ENCODE measurements at places on chromosomes 3 and 15.

- DNase-seq, result no peak
These were observed 40.2 kb downstream of the LRRK1 start for GRCh38 chr15:100959066-100960050.

DNA sequence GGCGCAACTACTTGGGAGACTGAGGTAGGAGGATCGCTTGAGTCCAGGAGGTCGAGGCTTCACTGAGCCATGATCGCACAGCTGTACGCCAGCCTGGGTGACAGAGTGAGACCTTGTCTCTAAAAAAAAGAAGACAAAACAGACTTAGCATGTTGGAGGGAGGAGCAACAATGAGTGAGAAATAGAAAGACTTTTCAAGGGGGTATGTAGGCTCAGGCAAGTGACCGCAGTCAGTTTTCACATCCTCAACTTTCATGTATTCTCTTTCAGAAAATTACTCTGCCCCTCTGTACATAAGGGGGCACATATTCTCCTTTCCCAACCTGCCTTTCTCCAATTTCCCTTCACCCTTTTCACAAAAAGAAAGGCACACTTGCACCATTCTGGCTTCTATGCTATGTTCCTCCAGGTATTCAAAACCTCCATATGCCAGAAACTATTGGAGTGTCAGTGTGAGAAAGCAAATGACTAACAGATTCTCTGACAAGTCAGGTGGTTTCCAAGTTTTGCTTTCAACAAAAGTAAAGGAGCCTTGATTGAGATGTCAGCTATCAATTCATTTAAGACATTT lies 7.6 kb downstream of the NSUN3 start:
- no peak for DNase-seq

DNA sequence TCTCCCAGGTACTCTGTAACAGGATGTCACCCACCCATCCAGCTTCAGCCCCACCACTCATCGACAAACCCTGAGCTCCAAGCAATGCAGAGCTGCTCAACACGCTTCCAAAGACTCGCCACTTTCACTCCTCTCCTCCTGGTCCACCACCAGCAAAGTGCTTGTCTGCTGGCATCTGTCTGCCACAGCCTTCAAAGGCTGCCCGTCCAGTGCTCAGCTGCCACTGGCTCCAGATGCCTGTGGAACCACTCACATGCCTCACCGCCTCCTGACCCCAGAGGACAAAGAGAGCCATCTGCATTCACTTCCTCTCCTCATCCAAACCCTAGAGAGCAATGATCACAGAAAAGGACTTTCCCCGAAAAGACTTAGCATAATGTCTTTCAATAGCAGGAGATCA lies 109.5 kb upstream of the OCA2 start:
- no peak for DNase-seq

DNA sequence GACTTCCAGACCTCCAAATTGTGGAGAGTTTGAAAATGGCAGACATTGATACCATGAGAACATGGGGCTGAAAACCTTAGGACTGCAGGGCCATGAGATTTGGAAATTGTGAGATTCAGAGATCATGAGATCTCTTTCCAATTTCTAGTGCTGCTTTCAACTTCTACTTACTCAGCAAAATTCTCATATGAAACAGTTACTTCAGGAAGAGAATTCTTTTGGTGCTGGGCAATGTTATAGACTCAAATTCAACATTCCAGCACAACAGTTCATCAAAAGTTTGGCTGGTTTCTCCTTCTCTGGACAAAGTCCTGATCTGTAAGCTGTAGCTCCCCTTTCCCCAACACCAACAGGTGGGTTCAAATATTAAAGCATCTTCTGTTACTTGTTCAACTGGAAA lies 506.9 kb upstream of the NECTIN3 start:
- DNase-seq, result no peak

DNA sequence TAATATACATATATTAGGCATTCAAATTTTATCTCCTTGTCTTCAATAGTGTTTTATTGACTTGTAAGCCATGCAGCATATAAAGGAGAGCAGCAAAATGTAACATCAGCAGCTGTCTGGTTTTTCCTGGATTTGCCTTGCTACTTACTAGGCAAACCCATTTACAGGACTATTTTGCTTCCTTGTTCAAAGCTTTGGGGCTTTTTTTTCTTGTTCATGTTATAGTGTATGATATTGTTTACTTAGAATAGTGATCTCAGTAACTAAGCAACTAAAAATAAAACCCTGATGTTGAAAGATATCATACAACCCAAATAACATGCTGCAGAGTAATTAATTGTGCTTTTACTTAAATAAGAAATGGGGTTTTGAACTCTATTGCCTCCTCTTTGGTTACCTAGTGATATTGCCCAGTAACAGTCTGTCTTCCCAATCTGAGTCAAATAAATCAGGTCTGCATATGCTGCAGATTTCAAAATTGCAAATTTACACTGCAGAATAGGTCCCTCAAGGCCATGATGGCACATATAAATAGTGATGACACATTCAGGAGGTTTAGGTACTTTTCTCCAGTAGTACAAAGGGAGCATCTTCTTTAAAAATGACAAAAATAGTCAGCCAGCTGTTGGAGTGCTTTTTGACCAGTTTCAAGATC lies 578.1 kb upstream of the NECTIN3 start:
- DNase-seq, result no peak

- DNase-seq, result no peak
These were observed 36.4 kb upstream of the COPB2 start for GRCh38 chr3:139425745-139426400.

DNA sequence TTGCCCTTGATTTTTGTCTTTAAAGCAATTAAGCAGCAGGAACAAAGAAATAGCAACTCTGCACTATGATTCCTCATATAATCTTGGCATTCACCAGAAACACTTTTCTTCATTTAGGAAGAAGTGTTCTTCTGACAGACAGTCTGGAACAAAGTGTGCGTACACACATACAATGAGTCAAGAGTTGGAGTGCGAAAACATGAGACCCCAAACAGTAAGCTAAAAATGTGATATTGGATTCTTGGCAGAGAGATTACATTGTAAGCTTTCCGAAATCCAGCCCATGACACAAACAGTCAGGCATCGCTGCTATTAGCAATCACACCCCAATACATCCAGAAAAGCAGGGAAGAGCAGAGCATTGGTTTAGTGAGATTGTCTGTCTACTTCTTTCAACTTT lies 306.7 kb upstream of the TBC1D5 start:
- no peak for DNase-seq

- DNase-seq, result no peak
These were observed 375.3 kb downstream of the ROBO1 start for GRCh38 chr3:79392479-79392878.

DNA sequence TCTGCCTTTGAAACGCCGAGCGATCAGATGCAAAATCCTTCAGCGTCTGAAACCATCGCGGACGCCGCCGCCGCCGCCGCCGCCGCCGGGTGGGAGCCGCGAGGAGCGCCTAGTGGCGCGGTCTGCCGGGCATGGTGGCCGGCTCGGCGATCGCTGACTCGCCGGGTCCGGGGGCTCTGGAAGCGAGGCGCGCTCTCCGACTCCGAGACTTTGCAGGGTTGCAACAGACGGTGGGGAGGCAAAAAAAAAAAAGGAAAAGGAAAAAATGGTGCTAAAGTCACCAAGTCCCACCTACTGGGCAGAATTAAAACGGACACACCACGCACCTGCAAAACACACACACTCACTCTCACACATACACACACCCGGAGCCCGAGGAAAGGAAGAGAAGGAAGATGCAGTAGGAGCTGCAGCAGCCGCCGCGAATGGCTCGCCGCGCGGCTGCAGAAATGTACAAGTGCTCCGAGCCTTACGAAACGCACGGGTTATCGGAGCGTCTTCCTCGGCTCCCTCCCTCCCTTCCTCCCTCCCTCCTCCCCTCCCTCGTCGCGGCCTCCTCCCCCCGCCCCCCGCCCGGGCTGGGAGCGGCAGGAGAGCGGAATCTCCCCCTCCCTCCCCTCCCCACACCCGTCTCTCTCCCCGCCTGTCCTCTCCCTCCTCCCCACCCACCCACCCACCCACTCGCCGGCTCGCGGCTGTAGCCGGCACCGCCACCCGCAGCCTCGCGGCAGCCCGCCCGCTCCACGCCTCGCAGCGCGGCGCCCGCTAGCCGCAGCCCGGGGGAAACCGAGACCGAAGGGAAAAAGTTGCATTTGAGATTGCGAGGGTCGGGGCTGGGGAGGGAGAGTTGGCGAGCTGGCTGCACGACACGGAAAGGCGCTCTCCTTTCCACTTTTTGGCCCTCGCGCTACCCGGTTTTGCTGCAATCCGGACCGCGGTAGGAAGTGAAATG lies at the start of gene NTRK3:
Gene NTRK3, minus strand, starts transcription at position 461 of the 952 bp plus-strand sequence. CDS start 586 bp downstream, outside the sequence.
- DNase-seq, result no peak

DNA sequence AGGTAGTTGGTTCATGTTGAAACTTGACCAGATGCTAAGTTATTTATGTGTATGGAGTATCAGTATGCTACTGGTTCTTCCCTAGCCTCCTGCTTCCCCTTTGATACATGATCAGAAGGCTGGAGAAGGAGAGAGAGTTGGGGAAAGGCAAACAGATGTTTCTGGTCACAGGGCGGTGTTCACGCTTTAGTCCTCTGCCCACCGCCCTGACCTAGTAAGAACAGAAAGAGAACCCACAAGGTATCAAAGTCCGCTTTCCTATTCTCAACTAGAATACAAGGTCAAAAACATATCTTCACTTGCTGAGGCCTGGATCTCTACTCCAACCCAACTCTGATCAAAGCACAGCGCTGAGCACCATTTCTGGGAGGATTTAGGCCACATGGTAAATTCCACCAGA lies 55.5 kb downstream of the NCEH1 start:
- no peak for DNase-seq

GRCh38 chr15:63063164-63063756 lies 20.7 kb downstream of the TPM1 start:
- DNase-seq, result no peak

DNA sequence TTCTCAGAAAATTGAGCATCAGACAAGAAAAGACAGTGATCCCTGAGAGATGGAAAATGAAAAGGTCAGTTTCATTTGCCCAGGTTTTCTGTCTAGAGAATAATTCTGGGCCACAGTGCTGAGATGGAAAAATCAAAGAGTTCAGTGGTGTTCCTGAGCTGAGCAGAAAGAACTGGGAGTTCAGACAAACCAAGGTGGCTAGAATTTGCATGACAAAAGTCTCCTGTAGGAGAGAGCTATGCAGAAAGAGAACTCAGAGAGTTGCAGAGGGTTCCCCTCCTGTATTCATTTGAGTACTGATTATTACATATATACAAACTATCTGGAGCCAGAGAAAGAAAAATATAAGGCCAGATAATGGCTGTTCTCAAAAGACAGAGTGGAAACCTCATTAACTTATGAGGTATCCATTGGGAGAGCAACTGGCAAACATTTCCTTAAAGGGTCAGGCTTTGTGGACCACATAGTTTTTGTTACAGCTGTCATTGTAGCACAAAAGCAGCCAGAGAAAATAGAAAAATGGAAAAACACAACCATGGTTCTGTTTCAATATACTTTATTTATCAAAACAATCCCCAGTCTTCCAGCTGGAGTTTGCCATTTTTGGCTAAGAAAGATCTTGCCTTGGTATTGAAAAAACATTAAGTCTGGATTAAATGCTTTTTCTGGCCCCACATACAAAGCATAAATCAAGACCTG lies 1004.1 kb downstream of the TBL1XR1 start:
- DNase-seq, result no peak

DNA sequence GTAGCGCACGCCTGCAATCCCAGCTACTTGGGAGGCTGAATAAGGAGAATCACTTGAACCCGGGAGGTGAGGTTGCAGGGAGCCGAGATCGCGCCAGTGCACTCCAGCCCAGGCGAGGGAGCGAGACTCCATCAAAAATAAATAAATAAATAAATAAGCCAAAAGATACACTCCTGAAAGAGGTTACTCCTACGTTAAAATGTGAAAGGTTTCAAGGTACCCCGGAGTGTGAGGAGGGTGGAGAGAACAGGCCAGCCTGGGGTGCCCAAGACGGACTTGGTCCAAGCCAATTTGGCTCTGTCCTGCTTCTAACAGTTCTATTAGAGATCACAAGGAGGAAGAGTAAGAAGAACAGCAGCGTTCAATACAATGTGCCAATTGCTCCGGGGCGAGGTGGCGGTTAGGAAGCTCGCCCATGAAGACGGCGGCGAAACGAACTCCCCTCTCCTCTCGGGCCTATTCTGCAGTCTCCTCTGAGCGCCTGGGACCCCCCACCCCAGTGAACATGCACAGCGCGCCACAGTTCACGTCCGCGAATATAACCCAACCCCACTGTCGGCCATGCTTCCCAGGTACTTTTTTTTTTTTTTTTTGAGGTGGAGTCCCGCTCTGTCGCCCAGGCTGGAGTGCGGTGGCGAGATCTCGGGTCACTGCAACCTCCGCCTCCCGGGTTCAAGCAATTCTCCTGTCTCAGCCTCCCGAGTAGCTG lies 942 bp downstream of the ELP6 start:
- peak; percentile 42 for DNase-seq
